ENCODE measurements at places on chromosomes 2 and 18. TPM values are rescaled to one million over a fixed set of nuclear protein-coding genes. Genes with fewer than 3 reads are reported as not detected.

GREB1 gene
- 5.1 TPM for total RNA-seq

DNA sequence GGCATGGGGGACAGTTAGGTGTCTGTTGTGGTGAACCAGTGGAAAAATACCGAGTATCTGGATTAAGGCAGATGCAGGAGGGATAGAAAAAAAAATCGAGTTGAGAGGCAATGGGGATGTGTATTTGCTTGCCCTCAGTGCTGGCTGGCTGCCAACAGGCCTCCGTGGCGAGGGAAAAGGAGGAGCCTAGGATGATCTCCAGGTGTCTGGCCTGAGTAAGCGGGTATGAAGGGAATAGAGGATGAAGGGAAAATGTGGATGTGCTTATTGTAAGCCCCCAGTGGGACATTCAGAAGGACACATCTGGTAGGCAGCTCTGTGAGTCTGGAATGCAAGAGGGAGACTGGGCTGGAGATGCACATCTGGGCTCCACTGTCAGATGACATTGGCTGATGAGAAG, 22.8 kb downstream of the KCNS3 start:
- no peak for DNase-seq

DNA sequence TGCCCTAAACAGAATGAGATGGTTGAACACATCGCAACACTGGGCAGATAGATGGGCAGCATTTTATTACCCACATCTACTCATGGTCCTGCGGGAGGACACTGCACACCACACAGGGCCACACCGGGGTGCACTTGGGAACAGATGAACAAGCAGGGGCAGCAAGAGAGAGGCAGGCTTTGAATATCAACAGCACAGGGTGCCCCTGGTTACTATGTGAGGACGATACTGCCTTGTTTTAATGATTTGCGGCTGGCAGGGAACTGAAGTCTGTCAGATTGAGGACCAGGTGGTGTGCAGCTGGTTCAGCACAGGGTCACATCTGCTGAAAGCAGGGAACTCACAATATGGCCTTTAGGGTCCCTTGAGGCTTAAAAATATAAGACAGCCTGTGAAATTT, 195.7 kb downstream of the PIEZO2 start:
- DNase-seq = no peak

TMEM127 gene
- total RNA-seq = 52.6 TPM
